SJCRH30 (cell line): ENCODE measurements at places on chromosomes 13 and 19.

DNA sequence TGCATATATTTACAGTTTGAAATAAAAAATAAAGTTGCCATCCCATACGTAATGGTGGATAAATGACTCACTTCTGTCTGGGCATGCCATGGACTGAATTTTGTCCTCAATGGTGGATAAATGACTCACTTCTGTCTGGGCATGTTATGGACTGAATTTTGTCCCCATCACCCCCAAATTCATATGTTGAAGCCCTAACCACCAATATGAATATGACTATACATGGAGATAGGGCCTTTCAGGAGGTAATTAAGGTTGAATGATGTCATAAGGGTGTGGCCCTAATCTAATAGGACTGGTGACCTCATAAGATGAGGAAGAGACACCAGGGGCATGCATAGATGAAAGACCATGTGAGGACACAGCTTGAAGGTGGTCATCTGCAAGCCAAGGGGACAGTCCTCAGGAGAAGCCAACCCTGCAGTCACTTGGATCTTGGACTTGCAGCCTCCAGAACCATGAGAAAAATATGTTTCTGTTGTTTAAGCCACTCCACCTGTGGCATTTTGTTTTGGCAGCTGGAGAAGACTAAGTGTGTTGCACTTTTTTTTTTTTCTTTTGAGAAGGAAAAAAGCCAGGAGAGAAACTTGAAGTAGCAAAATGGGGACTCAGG is 41.8 kb downstream of the RFC3 start:
- no peak for DNase-seq

- no peak for DNase-seq
These were observed at the start of gene CLDN10 for GRCh38 chr13:95552539-95553441. CLDN10 (plus strand) TSS chr13:95552720; CDS start chr13:95552754, 34 bp downstream.

DNA sequence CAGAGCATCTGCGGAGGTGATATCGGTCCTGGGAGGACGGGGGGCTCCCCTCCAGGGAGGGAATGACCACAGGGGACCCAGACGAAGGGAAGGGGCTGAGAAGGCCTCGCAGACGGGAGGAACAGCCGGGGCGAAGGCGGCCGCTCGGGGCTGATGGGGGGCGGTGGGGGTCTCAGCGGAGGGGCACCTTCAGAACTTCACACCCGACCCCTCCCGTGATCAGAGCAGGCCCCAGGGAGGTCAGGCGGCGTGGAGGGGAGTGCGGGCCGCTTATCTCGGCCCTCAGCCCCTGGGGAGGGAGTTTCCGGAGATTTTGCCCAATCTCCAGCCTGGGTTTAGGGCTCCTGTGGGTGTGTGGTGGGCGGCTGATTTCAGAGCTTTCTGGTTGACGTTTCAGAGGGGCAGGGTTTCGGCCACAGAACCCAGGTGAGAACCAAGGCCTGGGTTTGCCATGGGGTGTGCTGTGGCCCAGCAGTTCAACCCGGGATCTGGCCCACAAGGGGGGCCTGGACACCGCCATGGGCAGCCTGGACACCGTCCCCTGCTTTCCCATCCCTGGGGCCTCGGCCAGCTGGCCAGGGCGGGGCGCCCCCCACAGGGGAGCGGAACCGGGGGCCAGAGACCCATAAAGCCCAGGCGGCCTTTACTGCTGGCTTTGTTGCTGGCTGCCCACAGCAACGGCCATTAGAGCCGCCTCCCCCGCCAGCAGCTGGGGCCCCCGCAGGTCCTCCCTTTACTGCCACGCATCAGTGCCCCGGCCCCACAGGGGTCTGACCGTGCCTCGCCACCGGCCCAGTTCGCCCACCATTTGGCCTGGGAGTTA is 29.0 kb downstream of the ARID3A start:
- DNase-seq: no peak

GRCh38 chr13:77511552-77511951 is 24.0 kb upstream of the SCEL start:
- DNase-seq: peak; percentile 8

GRCh38 chr13:91381371-91381770 is 17.1 kb upstream of the GPC5 start:
- peak; percentile 44 for DNase-seq

DNA sequence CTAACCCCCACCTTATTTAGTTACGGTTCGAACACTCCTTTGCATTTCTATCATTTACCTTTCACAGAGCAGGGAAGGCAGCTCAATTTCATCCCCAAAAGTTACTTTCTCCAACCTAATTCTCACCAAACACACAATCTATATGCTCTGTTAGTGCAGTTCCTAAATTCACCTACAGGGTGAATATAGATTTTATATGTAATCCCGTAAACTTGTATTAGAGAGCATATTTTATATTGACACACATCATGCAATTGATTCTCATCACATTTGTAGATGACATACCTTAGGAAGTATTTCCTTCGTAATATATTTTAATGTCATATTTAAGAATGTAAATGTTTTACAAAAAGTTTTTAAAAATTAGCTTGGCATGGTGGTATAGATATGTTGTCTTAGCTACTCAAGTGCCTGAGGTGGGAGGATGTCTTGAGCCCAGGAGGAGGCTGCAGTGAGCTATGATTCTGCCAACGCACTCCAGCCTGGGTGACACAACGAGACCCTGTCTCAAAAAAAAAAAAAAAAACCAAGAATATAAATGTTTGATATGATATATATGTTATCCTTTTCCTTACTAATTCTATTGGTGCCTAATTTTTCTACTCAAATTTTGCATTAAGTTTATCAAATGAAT is 57.3 kb upstream of the TNFRSF19 start:
- DNase-seq: no peak

DNA sequence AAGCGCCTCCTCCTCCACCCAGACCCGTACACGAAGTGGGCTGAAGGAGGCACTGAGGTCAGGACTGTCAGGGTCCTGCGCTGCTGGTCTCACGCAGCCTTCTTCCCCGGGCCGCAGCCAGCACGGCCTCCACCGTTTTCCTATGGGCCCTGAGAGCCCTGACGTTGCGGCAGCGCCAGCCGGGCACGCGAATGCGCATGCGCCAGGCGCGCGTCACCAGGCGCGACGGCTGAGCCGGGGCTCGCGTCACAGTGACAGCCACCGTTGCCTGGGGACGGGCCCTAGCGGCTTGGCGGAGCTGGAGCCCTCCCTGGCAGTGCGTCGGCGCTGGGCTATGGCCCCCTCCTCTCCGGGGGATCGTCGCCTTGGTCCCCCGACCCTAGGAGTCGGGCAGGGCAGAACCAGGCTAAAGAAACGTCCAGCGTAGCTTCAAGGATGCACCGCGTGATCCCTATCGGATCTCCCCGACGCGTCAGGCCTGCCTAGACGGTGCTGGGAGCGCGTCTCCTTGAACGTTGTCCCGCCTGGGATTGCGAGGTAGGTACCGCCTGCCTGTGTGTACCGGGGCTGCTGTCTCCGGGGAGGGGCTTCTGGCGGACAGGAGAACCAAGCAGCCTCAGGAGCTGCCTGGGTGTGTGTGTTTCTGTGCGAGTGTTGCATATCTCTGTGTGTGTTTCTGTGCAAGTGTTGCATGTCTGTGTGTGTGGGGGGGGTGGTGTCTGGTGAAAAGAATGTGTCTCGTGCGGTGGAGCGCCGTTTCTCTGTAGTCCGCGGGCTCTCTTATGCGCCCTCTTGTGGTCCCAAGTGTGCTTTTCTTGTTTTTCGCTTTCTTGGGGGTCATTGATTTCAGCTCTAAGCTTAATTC is 43.2 kb downstream of the ZNF571 start:
- peak; percentile 46 for DNase-seq

GRCh38 chr19:7637374-7638256 is 705 bp downstream of the STXBP2 start:
- DNase-seq: no peak

DNA sequence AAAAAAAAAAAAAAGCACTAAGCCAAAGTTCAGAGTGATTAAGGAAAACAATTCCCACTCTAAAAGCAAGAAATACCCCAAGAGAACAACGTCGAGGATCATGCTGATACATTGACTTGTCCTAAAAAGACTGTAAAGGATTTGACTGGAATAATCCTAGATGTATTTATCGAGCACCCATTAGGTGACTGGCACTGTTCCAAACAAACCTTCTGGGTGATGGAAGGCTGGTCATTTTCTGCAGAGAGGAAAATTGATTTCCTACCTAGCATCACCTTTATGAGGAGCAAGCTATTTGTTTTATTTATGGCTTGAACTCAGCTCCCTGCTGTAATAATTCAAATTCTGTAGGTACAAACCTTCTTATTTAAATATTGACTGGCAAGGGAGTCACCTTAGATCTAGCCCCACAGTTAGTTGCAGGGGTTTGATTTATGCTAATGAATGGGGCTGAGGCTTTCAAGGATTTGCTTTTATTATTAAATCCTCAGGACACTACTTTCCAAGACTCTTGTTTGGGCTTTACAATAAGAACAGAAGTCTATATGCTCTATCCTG is 471.0 kb downstream of the OLFM4 start:
- DNase-seq: no peak

DNA sequence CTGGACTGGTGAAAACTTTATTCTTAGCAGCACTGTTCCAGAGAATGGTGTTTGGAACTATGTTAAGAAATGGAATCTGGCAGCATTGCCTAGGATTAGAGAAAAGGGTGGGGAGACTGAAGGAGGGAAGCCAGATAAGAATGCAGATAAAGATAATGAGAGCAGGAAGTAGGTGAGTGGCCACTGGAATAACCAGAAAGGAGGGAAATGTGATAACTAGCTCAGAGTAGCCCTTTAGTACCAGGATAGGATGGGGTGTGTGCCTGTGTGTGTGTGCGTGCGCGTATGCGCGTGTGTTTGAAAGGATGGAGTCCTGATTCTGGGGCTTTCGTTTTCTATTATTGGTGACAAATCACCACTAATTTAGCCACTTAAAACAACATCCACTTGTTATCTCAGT is 33.4 kb upstream of the FRY start:
- no peak for DNase-seq

DNA sequence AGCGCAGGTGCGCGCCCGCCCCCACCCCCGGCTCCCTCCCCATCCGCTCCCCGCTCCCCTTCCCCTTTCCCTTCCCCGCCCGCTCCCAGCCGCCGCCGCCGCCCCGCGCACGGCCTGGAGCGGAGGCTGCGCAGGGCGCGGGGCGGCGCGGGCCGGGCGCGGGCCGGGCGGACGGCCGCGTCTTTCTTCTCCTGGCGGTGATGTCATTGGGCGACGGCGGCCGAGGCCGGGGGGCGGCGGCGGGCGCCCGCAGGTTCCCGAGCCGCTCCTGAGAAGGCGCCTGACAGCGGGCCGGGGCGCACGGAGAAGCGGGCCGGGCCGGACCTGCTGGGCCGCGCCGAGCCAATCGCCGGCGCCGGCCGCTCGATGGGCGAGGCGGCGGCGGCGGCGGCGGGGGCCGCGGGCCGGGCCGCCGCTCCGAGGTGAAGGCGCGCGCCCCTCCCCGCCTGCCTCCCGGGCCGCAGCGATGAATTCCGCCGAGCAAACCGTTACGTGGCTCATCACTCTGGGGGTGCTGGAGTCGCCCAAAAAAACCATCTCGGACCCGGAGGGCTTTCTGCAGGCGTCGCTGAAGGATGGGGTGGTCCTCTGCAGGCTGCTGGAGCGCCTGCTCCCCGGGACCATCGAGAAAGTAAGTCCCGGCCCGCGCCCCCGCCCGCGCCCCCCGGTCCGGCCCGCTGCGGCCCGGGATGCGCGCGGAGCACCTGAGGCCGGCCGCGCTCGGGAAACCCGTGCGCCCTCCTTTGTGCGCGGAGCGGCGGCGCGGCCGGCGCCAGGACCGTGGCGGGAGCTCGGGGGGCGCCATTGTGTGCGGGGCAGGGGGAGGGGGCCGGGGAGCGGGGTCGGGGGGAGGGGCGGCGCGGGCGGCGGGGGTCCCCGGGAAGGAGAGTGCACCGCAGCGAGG is at the start of gene ARHGEF7:
Gene ARHGEF7 (plus strand): TSS at position 250 of the 904 bp plus-strand sequence. CDS start 217 bp downstream, at position 467.
- DNase-seq: no peak

DNA sequence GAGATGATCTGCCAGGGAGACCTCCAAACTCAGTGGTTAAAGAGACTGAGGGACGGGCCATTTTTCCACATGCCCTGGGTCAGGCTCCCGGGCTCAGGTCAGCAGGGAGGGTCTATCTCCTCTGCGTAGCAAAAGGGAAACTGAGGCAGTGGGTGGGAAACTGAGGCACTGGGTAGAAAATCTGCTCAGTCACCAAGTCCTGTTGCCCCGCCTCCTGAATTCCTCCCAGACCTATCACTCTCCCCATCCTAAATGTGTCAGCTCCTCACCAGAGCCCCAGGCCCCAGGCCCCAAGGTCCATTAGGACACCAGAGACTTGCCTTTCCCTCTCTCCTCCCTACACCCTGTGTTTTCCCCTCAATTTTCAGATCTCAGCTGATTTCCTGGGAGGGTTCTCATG is 2.4 kb downstream of the CD320 start:
- no peak for DNase-seq

- no peak for DNase-seq
These were observed 17.5 kb downstream of the ZNF136 start for GRCh38 chr19:12180377-12180776.

- no peak for DNase-seq
These were observed 135.6 kb downstream of the TM9SF2 start for GRCh38 chr13:99636728-99637353.

GRCh38 chr19:12994701-12995595 is at the start of gene NFIX:
NFIX (plus strand) TSS chr19:12995475; CDS start chr19:12995838, 363 bp downstream.
- peak; percentile 73 for DNase-seq

- no peak for DNase-seq
These were observed 10.8 kb upstream of the HOMER3 start for GRCh38 chr19:18951721-18952281.

- no peak for DNase-seq
These were observed 57.7 kb downstream of the ANKRD10 start for GRCh38 chr13:110856942-110857835.

GRCh38 chr13:53569453-53569852 is 540.8 kb downstream of the OLFM4 start:
- DNase-seq: no peak

DNA sequence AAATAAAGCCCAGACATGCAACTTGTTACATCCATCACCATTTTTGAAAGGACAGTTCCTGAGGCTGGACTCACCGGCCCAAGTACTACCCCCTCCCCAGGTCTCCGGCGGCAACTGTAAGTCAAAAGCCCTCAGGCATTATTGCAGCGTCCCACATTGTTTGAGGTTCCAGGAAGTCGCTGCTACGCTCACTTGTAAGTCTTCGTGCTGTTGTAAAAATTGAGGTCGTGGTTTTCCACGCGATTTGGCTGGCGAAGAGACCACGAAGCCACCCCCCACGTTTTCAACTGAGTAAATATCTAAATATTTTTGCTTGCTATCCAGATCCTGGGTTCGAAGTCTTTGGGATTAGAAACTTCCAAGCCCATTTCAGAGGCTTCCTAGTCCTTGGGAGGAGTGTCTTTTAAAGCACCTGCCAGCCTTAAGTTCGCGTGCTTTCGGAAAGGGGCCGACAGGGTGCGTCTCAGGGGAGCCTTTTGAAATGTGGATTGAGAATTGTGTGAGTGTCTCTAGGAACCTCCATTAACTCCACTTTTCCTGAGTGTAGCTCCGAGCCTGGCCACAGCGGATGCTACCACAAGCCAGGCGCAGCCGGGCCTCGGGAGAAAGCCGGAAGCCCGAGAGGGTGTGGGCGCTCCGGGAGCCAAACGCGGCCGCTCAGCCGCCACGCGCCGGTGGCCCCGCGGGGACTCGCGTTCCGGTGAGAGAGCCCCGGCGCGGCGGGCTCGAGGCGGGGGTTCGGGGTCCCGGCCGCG is 434 bp upstream of the FNDC3A start:
- DNase-seq: peak; percentile 58
